ENCODE measurements at places on chromosomes 1 and 21. TPM values are rescaled to one million over a fixed set of nuclear protein-coding genes. Genes with fewer than 3 reads are reported as not detected.

Gene GPR52
- total RNA-seq = not detected

Gene FCRL5
- total RNA-seq = not detected

Gene TRIM46
- total RNA-seq = not detected

Gene MAPKAPK2
- total RNA-seq = 28.4 TPM

Gene RHCE
- total RNA-seq = not detected

Gene AVPR1B
- total RNA-seq = not detected

Gene SLC2A1
- total RNA-seq = 549 TPM

Gene ITGB2
- total RNA-seq = 12.5 TPM

Gene MPZ
- not detected for total RNA-seq

- DNase-seq = no peak
Measured at GRCh38 chr1:11725616-11726015, 10.3 kb upstream of the AGTRAP start.

GRCh38 chr21:18914570-18914969 is 511.0 kb upstream of the TMPRSS15 start:
- no peak for DNase-seq

- DNase-seq = no peak
Measured at GRCh38 chr1:70025846-70026245, 179.5 kb downstream of the LRRC40 start.

- DNase-seq = no peak
Measured at GRCh38 chr1:167714098-167714438, 7.7 kb upstream of the MPZL1 start.

DNA sequence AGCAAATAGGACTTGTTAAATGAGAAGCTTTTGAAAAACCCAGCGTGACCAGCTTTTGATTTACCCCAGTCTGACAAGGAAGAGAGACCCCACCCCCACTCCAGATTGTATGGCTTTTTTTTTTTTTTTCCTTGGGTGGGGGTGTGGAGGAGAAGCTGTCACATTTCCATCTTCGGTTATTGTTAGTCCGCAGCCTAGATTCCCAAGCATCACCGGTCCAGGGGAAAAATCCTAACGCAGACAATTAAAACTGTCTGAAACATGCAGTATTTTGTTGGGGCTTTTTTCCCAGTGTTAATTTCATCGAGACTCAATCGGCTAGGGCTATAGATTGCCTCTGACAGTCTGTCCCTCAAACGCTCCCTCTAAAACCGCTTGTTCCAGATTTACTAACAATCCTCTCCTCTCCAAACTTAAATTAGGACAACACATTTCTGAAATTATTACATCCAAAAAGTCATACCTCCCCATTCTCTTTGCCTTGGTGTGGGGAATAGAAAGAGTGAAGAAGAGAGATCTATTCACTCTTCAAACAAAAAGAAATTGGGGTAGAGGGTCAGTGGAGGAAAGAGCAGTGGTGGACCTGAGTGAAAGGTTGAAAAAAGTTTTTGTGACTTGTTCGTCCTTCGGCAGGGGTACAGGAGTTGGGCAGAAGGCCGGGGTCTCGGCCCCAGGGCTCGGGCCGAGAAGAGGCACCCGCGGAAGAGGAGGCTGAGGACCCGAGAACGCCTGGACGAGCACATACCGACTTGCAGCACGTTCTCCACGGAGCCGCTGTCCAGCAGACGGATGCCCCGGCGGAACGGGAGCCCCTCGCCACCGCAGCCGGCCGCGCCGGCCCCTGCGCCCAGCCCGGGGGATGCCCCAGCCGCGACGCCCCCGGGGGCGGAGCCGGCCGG is 1.1 kb downstream of the ZSWIM5 start:
- DNase-seq = peak; percentile 46

- no peak for DNase-seq
Measured at GRCh38 chr1:51839094-51839493, 39.4 kb downstream of the NRDC start.

GRCh38 chr1:19534281-19534680 is 48.9 kb upstream of the CAPZB start:
- no peak for DNase-seq

DNA sequence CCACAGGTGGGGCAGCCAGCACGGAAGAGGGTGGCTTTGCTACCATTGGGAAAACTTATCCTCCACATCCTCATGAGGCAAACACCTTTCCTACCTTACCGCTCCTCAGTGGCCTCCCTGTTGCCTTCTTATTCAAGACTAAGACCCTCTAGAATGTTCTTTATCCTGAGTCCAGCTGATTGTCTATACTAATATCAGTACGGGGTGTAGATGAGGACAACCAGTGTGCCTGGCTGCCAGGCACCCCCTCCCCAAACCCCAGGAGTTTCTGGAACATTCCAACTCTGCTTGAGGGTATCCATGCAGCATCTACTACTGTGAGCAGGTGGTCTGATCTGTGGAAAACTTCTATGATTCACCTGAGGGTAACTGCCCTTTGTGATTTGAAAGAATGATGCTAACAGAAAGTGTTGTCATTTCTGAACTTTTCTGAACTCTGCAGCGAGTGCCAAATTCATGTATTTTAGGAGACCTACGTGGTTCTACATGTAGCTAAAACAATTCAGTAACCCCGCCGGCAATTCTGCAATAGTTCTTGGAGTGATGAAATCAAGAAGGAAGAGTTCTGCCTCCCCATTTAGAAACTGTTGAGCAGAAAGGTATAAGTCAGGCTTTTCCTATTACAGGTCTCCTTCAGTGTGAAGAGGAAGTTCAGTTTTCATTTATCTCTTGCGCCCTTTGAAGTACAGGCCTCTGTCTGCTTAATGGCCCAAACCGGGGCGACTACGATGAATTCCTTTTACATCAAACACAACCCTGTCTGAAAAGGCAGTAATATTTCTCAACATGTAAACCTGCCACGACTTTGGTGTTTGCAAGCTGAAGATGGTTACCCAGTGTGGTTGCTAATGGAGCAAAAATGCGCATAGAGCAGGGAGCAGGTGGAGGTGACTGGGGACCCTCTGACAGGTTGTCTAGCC is 80.4 kb downstream of the RUNX1 start:
- DNase-seq = no peak

DNA sequence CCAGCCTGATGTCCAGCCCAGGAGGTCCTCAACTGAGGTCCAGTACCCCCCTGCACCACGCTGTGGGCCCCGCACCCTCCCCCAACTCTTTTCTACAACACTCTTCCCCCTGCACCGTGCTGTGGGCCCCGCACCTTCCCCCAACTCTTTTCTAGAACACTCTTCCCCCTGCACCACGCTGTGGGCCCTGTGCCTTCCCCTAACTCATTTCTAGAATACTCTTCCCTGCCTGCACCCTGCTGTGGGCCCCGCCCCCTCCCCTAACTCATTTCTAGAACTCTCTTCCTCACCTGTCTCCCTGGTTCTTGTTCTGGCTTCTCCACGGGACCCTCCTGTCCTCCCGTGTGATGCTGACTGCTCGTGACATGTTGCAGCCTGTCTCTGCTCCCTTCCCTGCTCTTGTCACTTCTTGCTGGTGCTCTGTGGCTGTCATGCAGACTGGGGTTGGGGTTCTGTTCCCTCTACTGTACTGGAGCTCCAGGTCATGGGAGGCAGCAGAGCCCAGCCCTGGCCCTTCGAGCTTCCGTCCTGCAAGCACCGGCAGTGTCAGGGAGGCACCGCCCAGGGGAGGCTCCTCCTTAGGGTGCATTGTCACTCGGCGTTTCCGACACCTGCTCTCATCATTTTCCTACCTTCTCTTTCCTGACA is 160.1 kb upstream of the COL6A1 start:
- no peak for DNase-seq

DNA sequence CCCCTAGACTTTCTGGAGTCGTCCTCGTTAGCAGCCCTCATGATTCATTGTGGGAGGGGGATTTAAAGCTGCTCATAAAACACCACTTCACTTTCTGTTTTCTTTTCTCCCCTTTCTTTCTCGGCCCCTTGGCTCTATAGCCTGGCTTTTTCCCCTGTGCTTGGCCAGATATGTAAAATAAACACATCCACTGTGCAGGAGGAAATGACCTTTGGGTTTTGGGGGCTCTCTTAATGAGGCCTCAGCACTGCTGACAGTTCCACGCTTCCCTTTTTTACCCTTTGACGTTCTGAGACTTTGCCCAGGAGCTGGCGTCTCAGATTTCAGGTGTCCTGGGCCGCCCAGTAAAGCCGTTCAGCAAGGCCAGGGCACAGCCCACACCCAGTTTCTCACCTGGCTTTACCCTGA is 65.7 kb downstream of the RUNX3 start:
- no peak for DNase-seq

GRCh38 chr21:29739176-29739575 is 200.6 kb downstream of the GRIK1 start:
- DNase-seq = no peak

DNA sequence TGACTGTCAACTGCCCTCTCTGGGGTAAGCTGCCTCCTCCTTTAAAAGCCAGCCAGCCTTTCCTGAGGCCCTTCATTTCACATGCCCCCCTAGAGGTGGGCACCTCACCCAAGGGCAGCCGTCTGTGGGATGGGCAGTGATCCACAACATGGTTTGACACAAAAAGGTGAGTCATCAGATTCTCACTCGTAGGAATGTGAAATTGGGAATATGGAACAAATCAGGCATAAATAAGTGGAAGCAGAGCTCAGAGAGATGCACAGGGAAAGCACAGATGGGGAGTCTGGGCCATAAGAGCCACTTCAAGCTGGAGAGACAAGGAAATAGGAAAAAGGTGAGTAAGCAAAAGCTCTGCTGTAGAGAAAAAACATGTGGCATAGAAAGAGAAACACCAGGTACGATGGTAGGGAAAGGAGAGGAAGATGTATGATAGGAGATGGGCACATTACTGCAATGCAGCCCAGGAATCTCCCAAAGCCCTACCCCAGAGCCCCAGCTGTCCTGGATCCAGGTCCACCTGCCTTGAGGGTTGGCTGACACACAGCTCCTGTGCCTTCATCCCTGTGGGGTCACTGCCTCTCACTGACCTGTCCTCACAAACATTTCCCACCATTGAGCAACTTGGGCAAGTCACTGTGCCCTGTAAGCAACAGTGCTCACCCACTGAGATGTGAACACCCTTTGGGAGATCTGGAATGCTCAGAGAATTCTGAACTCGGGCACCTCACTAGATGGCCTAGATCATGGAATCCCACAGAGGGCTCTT is 86.6 kb downstream of the ASTN1 start:
- DNase-seq = peak; percentile 95

DNA sequence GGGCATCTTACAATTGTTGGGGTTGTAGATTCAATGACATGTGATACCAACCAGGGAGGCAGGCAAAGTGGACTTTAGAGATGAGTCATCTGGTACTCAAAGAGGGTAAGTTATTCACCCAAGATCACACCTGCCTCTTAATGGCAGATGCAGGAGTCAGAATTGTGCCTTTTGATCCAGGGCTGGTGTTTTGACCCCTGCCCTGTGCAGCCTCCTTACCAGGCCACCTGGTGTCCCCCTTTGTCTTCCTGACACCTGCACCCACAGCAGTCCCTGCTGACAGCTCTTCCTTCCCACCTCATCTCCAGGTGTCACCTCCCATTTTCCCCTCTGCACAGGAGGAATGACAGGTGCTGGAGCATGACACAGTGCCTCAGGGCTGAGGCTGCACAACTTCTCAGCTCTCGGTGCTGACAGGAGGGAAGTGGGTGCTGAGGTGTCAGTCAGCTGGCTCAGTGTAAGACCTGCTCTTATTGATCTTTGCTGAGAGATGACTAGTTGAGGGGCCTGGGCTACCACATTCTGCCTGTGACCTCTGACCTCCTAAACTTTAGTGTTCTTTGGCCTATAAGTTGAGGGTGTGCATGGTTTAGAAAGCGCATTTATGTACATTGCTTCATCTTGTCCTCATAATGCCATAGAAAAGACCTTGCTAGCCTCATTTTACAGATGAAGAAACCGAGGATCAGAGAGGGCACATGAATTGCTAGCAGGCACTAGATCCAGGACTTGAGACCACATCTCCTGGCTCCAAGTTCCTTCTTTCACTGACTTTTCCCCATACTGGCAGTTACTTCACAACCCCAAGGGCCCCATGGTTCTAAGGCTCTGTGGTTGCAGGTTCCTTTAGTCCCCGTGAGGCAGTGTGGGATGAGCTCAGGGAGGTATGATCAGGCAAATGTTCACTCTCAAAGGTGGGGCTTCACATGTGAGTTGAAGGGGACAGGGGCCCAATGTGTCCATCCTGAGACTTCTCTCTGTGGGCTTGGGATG is 31.3 kb downstream of the CACNA1E start:
- no peak for DNase-seq

GRCh38 chr1:119806489-119806888 is 4.8 kb downstream of the REG4 start:
- no peak for DNase-seq

GRCh38 chr1:189619682-189620332 is 857.9 kb downstream of the BRINP3 start:
- DNase-seq = peak; percentile 89

DNA sequence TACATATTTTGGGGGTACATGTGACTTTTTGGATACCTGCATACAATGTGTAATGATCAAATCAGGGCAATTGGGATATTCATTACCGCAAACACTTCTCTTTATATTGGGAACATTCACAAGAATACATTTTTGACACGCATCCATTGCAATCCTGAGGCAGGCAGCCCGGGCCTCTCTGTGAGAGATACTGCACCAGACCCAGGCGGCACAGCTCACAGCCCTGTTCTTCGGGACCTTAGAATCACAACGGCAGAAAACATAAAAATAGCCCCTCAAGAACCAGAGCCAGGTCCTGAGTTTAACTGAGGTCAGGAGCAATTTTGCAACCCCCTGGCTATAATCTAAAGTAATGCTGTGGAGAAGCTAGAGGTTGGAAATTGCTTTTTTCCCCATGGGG is 90.8 kb upstream of the PGBD5 start:
- DNase-seq = no peak

- DNase-seq = no peak
Measured at GRCh38 chr1:38524025-38524641, 335.4 kb downstream of the RRAGC start.

GRCh38 chr1:185843986-185844385 is 109.8 kb downstream of the HMCN1 start:
- DNase-seq = no peak

DNA sequence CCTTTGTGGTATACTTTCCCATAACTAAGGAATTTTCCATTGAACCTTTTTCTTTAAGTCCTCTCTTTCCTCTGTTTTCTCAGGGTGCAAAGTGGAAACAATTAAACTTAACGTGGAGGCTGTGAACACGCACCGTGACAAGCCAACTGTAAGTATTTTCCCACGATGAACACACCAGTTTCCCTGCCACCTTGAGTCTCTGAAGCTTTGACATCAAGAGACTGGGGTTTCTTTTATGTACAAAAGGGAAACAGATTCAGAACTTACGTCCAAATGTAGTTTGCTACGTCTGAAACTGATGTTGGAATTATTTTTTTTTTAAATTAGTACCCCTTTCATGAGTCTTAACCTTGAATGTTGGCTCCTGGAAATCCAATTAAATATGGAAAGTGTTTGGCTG is 17.2 kb upstream of the C4BPB start:
- DNase-seq = no peak

Data from Caki2 (cell line).